Activated T-cell treated with anti-CD3 and anti-CD28 coated beads for 1 hour (primary cell): ENCODE measurements at places on chromosomes 4 and X.

GRCh38 chr4:107993969-107994368 is 4.3 kb downstream of the HADH start:
- DNase-seq: no peak

DNA sequence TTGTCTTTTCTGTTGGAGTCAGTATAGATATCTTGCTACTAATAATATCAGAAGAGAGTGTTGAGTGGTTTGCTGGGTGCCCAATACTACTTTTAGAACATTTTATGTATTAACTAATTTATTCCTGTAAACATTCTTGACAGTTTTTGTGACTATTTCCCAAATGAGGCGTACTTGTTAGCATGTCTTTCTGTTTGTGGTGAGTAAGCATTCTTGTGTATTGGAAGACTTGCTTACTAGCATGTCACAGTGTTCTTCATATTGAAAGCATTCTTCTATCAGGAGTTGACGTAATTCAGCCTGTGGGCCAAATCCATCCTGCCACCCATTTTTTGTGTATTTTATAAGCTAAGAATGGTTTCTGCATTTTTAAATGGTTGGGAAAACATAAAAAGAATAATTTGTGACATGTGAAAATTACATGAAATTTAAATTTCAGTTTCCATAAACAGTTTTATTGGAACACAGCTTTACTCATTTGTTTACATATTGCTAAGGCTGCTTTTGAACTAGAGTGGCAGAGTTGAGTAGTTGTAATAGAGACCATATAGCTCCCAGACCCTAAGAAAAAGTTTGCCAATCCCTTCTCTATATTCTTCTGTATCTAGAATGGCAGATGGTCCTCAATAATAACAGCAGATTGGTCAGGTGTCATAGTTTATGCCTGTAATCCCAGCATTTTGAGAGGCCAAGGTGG is 20.4 kb downstream of the REPS2 start:
- no peak for DNase-seq

GRCh38 chr4:2483237-2483636 is 14.3 kb downstream of the RNF4 start:
- DNase-seq: no peak

DNA sequence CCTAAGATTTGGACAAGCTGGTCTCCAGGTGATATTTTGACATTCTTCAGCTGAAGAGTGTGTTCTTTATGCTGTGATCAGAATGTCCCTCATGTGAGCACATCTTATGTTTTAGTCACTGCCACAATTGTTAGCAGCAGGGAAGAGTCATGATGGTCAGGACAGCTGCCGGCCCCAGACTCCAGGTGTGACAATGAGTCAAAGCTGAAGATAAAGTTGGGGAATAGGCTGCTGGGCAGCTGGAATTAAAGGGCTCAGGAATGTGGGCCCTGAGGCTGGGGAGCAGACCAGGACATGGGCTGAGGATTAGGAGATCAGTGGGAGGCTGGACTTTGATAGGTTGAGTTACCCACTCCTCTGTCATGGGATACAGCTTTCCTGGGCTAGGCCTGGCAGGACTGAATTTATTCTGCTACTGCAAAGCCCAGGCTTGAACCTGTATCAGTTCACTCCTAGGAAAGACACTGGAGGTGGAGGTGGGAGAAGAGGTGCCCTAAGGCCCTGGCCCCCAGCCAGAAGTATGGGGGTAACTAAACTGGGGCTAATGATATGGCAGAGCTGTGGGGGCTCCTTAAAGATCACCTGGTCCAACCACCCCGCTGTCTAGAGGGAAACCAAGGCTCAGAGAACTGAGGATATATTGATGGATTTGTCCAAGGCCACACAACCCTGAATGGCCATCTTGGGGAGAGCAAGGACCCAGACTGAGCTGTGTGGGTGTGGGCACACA is 119.5 kb downstream of the PJA1 start:
- DNase-seq: no peak
